ENCODE measurements at places on chromosomes 3 and 15. TPM values are rescaled to one million over a fixed set of nuclear protein-coding genes. Genes with fewer than 3 reads are reported as not detected.

DNA sequence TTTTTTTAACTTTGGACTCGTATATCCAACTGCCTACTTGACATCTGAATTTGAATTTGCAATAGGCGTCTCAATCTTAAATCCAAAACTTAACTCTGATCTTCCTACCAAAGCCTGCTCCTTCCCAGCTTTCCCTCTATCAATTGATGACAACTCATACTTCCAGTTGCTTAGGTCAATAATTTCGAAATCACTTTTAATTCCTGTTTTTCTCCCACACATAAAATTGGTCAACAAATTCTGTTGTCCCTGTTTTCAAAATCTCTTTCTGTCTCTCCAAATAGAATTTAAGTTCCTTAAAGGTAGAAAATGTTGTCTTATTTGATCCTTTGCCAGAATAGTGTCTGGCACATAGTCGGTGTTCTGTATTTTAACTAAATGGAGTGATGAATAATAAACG lies 332.4 kb downstream of the SATB1 start:
- no peak for DNase-seq

DNA sequence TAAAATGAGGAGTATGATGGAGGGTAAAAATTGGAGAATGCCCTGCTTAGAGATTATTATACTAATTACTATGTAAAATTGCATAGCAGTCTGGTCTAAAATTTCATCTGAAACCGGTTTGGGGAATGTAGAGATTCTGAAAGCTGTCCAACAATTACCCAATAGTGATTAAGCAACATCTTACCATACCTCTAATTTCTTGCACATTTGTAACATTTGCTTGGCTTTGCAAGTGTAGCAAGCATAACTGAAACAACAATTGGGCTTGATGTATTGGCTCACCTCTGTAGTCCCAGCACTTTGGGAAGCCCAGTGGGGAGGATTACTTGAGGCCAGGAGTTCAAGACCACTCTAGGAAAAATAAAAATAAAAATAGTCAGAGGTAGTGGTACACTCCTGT lies 17.4 kb downstream of the AADACL2 start:
- DNase-seq = no peak

Gene NR2E3
- not detected for total RNA-seq

- DNase-seq = no peak
These were observed 59.4 kb downstream of the SLC6A6 start for GRCh38 chr3:14461748-14462324.

Gene GRAMD2A
- total RNA-seq = not detected

GRCh38 chr3:4981294-4981664 lies 2.0 kb downstream of the BHLHE40 start:
- no peak for DNase-seq

DNA sequence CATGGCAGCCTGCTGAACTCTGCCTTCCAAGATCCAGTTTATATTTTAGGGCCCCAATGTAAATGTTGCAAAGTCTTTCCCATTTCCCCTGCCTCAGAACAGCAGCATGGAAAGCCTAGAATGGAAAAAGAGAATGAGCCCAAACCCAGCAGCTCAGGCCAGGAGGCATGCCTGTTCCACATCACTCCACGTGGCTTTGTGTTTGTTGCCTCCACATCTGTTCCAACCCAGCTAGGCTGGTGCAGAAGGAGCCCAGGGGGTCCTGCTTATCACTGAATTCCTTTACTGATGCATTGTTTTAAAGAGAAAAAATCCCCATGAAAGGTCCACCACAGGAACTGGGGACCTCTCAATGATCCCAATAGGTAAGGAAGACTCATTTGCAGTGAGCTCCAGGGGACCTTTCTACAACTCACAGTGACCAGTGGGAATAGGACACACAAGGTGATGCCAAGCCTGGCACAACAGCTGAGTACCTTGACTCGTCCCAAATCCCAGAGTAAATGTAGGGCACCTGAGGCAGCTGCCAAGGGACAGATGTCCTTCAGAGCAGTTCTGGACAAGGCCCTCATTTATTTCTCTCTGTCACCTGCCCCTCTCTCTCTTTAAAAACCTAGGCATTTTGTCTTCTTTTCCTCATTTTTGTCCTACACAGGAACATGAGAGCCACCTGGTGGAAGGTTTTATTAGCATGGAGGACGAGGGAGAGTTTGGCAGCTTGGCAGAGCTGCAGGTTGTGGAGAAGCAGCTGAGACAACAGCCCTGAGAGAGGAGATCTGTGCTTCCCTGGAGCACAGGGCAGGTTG lies 41.7 kb upstream of the ADAMTS17 start:
- DNase-seq = no peak

Gene IL17RE
- not detected for total RNA-seq

DNA sequence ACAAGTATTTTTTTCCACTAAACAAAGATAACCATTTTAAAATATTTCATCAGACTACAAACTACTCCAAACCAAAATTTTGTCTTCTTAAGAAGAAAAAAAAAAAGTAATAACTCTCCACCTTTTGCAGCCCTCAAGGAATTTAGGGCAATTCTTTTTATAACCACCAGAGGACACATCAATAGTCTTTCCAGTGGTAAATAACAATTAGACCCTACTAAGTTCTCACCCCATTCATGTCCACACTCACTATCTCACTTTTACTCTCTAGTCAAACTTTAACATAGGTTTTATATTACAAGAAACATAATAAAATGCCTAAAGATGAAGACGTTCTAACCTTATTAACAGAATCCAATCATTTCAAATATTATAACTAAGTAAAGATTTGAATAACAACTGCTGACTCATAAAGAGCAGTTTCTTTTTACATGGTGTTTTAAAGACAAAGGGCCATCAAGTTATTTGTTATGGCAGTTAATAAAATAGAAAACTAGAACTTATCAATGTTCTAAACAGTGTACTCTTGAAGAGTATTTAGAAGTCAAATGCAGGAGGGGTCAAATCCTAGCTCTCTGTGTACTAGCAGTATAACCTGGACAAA lies 33.0 kb downstream of the CCDC39 start:
- DNase-seq = no peak

Gene HRG
- 0.46 TPM for total RNA-seq

Gene ZNF502
- 1.8 TPM for total RNA-seq

Gene PLA2G4D
- total RNA-seq = not detected

Gene FYCO1
- total RNA-seq = 99.8 TPM

Gene UROC1
- not detected for total RNA-seq

DNA sequence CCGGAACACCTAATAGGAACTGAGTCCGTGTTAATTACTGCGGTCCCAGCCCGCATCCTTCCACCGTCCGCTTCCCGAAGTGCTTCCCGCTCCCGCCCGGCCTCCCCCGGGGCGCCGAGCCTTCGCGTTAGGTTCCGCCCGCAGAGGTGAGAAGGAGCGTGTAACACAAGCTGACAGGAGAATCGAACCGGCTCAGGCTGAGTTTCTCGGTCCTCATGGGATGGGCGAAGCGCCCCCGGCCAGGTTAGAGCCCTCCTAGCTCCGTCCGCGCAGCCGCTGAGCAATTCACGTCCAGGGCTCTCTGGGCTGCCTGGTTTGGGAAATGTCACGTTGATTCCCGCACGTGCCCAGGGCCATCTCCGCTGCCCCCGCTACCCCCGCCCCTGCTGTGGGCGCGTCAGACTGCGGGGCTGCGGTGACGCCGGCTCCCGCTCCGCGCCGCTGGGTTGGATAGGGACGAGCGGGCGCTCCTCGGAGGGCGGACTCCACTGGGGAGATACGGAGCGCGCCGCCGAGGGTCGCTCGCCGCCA lies 954 bp downstream of the CLDN11 start:
- DNase-seq = no peak

Gene KBTBD13
- 1.4 TPM for total RNA-seq

DNA sequence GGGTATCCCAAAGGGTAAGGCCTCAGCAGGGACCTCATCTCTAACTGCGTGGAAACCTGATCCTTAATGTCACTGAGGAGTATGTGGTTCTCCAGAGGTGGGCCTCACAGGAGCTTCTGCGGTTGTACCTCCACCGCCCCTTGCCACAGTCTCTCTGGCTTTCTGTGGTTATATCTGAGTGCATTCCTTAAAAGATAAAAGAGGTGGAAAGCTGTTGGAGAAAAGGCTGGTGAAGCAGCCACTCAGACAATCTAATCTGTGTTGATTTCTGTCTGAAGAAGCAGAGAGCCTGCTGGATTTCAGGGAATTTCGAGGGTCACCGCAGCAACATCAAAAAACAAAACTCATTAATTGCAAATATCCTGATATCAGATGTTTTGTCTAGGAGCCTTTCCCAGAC lies 51.4 kb downstream of the SEMA6D start:
- DNase-seq = no peak

DNA sequence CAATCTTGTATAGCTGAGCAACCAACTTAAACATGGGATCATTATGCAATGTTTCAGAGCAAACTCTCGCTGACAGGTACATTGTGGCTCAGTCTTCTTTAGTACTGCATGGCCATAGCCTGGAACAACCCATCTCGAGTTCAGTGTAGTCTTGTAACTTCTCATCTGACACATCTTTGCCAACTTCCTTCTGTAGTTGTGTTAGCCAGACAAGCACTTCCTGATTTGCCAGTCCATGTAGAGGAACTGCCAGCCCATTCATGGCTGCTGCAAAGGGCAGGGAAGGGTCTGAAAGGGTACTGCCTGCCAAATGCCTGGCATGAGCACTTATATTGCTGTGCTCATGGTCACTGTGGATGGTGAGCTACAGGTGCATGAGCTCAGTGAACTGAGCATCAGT lies 49.2 kb upstream of the CCDC54 start:
- no peak for DNase-seq

Gene MRPS25
- total RNA-seq = 88.6 TPM

- no peak for DNase-seq
These were observed 875 bp upstream of the HLTF start for GRCh38 chr3:149087208-149087607.

DNA sequence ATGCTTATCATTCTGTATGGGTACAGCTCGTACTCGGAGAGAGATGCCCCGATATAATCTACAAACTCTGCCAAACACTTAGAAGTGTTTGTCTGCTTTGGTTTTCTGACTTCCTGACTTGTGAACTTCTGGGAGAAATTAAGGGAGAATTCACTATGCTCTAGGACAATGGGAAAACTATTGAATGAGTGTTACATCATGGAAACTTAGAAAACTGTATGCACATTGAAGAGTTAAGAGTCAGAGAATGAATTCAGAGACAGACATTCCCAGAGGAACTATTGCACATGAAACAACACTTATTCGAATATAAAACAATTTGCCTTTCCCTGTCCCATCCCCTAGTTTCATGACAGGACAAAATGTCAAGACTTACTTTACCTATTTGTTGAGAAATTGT lies 57.8 kb downstream of the DTWD1 start:
- no peak for DNase-seq

GRCh38 chr15:90078965-90079364 lies 23.3 kb downstream of the IDH2 start:
- DNase-seq = no peak

DNA sequence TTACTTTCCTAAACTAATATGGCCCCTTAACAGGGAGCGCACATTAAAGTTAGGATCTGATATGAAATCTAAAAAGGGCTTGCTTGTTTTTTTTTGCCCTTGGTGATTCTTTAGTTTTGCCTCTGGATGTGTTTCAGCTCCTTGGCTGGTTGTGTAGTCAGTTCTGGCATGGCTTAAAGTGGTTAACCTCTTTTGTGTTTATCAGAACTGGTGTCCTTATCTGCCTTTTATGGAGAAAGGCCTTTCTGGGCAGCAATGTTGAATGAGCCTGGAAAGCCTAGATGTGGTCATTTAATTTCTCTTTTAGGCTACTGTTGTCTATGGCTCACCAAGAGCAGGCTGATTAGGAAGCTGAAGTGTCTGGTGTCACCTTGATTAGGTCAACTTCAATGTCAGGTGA lies 254.5 kb upstream of the ROPN1 start:
- no peak for DNase-seq

Gene BTD
- total RNA-seq = 18.8 TPM

DNA sequence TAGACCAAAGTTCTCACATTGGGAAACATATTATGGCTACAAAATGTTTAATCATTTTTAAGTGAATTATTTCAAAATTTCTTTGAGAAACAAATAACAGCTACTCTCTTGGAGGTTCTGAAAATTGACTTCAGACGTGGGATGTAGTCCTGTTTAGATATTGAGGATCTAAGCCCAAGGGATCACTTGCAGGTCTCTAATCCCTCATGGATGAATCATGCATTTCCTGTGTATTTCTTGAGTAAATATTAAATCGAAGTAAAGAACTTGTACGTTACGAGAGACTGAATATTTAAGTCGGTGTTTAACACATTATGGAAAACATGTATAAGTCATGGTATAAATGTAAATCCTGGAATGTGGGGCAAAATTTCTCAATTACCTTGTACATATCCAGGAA lies 119.8 kb downstream of the EPHA3 start:
- DNase-seq = no peak

DNA sequence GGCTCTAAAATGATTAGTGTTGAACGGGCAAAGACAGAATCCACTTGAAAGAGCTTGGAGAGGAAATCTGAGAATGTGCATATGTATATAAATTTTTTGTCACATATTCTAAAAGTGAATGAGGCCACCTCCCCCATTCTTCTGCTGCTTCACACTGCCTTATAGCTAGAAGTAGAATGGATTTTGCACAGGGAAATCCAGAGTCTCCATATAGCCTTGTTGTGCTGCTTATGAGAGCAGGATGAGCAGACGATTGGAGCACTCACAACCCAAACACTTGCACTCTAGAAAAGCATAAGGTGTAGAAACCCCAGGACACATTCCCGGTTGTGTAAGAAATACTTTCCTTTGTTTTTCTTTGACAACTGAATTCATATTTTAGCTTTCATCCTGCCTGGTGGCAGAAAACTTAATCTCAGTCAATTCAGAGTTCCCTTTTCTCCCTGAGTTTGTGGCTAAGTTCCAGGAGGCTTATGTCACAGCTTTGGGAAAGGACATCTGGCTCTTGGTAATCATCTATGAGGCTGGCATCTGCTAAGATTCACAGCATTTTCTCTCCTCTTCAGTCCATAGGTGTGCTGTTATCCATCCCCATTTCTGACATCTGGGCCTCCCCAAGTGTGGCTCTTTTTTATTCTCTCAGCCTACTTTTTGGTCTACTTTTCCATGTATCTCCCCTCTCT lies 188.4 kb upstream of the PFN2 start:
- DNase-seq = no peak

Gene ARGFX
- not detected for total RNA-seq

DNA sequence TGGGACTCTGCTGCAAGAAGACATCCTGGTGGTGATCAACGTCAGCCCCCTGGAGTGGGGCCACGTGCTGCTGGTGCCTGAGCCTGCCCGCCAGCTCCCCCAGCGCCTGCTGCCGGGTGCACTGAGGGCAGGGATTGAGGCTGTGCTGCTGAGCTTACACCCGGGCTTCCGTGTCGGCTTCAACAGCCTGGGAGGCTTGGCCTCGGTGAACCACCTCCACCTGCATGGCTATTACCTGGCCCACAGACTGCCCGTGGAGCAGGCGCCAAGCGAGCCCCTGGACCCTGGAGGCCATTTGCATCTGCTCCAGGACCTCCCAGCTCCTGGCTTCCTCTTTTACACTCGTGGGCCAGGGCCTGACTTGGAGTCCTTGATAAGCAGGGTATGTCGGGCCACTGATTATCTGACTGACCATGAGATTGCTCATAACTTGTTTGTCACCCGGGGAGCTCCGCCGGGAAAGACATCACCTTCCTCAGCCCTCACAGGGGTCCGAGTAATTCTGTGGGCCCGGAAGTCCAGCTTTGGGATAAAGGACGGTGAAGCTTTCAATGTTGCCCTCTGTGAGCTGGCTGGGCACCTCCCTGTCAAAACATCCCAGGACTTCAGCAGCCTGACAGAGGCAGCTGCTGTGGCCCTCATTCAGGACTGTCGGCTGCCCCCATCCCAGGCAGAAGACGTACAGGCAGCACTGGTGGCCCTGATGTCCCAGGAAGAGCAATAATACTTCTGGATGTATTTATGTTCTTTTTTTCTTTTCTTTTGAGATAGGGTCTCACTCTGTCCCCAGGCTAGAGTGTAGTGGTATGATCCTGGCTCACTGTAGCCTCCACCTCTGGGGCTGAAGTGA lies 7.6 kb downstream of the GDPGP1 start:
- DNase-seq = no peak

Gene NDN
- total RNA-seq = 12.3 TPM
